ENCODE measurements at places on chromosomes 3 and 15. TPM values are rescaled to one million over a fixed set of nuclear protein-coding genes. Genes with fewer than 3 reads are reported as not detected.

- DNase-seq: no peak
Observed at GRCh38 chr3:119741657-119742590, 39.1 kb downstream of the CFAP91 start.

- peak; percentile 10 for DNase-seq
Observed at GRCh38 chr15:41423979-41424659, 7.2 kb downstream of the RTF1 start.

DNA sequence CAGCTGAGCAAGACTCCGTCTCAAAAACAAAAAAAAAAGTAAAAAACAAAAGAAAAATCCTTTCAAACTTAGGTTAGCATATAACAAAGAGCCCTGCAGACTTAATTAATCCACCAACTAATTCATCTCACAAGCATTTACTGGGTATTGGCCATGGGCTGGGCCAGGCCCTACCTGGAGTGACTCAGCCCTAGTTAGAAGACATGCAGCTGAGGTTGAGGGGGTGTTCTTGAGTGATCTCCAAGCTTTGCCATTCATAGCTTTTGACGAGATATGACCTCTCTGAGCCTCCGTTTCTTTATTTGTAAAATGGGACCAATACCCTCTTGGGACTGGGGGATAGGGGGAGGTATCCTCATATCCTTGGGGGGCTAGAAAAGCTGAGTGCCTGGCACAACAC is 7.8 kb downstream of the FBXL22 start:
- no peak for DNase-seq

DNA sequence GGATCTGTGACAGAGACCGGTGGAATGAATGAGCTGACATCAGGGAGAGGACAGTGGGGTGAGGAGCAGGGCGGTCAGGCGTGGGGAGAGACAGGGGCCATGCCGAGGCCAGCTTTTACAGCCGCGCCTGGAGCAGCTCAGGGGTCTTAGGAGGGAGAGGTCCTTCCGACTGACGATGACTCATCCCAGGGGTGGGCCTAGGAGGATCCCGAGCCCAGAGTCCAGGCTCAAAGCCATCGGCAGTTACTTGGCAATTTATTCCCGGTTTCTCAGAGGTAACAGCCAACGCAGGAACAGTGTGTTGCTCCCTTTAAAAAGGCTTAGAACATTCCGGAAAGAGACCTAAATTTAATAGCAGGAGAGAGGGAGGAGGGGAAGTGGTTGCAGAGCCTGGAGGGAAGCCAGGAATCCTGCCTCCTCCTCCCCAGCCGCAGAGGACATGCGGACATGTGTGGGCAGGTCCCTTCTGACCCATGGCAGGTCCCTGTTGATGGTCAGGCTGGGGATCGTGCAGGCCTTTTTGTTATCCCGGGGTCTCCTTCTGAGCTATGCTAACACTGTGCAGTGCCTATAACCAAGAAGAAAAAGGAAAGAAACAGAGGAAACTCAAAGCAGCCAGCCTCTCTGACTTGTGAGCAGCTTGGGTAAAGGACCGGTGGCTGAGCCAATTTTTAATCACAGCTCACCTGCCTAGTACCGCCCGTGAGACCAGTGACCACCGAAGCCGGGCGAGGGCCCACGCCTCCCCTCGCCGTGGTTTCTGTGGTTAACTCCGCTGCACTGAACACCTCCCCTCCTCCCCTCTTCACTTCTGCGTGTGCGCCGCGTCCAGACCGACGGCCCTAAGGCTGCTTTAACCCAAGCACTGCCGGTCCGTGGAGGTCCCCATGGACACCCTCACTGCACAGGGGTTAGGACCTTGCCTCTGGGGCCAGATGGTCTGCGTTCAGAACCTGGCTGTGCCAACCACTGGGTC is 392.4 kb upstream of the PROK2 start:
- DNase-seq: no peak

ECE2 gene
- not detected for total RNA-seq

DNA sequence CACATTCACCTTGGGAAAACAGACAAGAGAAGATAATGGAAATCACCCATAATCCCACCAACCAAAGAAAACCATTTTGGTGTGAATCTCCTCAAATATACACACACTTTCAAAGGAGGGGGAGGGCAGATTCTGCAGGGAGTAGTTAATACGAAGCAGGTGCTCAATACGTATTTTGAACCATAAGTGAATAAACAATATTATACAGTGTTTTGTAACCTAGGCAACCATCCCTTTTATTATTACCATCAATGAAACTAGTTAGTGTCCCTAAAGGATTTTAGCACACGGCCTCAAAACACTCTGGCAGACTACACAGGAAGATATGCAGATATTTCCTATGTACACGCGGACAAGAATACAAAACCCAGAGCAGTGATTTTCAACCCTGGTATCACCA is 6.1 kb downstream of the OSBPL10 start:
- no peak for DNase-seq

- no peak for DNase-seq
Observed at GRCh38 chr3:42640771-42641370, 12.6 kb upstream of the ZBTB47 start.

NCKIPSD gene
- 42.6 TPM for total RNA-seq

GOLGA6L26 gene
- not detected for total RNA-seq

DNA sequence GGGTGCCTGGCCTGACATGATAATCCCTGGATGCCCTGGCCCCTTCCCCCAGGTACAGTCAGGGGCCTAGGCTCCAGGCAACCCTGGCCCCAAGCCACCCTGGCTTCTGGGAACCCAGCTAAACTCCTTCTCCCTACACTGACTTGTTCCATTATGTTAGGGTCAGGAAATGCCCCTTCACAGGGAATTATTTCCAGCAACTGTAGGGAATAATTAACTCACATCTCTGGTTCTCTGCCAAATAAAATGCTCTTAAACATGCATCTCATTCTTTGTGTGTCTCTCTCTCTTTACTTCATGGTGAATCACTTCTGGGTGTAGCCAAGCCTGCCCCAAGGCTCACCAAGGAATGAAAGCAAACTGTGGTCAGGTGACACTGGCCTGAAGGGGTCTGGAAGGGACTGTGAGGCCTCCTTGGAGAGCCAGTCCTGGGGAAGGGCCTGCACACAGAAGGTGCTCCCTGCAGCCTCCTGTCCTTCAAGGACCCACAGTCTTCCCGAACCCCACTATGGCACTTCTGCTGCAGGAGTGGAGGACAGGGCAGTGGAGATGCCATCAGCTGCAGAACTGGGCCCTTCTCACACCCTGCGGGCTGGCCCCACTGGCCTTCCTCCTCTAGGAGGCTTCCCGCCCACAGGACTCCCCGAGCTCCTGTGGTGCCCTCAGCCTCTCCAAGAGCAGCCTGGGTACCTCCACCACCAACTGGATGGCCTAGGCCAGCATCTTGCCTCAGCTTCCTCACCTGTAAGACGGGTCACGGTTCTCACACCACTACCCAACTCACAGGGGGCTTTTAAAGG is 17.6 kb downstream of the TKT start:
- DNase-seq: no peak

GRCh38 chr15:71182522-71182921 is 67.3 kb downstream of the THSD4 start:
- no peak for DNase-seq

DNA sequence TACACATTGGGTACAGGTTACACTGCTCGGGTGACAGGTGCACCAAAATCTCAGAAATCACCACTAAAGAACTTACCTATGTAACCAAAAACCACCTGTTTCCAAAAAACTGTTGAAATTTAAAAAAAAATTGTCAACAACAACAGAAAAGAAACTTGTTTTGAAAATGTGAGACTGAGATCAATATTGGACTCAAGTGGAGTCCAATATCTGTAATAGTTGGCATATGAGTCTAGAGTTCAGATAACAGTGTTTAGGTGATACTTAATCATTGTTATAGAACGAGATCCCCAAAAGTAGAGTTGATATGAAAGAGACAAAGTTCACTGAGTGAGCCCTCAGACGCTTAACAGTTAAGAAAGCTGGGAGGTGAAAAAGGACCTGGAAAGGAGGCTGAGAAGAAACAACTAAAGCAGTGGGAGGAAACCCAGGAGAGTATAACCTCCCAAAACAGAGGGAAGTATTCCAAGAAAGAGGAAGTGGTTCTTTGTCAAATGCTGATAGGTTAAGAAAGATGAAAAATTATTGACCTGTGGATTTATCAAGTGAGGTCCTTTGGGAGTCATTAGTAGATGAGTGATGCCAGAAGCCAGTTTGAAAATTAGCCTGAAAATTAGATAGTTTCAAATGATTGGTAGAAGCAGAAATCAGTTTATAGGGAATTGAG is 388.6 kb upstream of the DPH6 start:
- no peak for DNase-seq

LARP6 gene
- not detected for total RNA-seq

CAMK1 gene
- total RNA-seq: 18.8 TPM

- DNase-seq: no peak
Observed at GRCh38 chr3:43549626-43550290, 72.1 kb downstream of the ANO10 start.

DNA sequence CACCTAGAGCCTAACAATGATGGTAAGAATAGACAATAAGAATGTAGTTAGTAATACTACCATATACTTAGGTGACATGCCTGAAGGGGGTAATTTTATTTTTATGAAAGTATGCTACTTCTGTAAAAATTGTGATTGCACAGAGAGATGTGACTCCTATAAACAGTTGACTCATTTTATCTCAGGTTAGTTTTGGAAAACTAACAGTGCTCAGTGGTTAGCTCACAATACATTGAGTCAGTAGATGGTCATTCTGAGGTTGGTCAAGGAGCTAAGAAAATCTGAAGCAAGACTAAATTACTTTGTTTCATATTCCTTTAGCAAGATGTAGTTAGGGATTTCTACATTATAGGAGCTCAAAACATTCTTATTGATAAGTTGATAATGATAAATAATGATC is 271.0 kb downstream of the EDEM1 start:
- DNase-seq: no peak

- no peak for DNase-seq
Observed at GRCh38 chr3:40951636-40952035, 247.7 kb upstream of the CTNNB1 start.

GRCh38 chr3:135260025-135260424 is 465.0 kb downstream of the EPHB1 start:
- DNase-seq: no peak

DNA sequence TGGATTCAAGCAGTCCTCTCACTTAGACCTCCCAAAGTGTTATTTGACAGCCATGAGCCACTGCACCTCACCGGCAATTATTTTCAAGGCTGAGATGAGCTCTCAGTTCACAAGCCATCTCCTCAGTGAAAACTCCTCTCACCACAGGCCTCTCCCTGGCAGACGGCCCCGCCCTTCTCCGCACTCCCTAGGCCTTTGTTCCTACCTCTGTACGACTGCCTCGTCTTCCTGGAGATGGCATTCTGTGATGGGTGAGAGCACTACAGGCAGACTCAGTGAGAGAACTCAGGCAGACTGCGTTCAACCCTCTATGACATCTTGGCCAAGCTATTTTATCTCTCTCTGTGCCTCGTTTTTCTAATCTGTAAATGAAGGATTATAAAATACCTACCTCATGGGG is 67.0 kb upstream of the TPM1 start:
- no peak for DNase-seq

PLAAT1 gene
- total RNA-seq: not detected

DNA sequence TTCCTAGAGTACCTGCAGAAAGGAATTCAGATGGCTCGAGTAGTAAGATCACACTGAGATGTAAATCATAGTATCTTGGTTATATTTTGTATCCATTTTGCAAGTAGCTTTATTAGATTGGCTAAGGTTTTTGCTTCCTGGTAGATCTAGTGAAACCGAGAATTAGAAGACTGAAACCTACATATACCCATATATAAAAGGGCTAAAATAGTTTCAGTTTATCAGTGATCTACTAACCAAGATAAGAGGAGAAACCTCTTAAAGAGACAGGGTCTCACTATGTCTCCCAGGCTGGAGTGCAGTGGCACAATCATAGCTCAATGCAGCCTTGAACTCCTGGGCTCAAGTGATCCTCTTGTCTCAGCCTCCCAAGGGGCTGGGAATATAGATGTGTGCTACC is 135.3 kb downstream of the PCCB start:
- DNase-seq: no peak

GRCh38 chr3:153150991-153151390 is 11.0 kb upstream of the RAP2B start:
- DNase-seq: no peak

DNA sequence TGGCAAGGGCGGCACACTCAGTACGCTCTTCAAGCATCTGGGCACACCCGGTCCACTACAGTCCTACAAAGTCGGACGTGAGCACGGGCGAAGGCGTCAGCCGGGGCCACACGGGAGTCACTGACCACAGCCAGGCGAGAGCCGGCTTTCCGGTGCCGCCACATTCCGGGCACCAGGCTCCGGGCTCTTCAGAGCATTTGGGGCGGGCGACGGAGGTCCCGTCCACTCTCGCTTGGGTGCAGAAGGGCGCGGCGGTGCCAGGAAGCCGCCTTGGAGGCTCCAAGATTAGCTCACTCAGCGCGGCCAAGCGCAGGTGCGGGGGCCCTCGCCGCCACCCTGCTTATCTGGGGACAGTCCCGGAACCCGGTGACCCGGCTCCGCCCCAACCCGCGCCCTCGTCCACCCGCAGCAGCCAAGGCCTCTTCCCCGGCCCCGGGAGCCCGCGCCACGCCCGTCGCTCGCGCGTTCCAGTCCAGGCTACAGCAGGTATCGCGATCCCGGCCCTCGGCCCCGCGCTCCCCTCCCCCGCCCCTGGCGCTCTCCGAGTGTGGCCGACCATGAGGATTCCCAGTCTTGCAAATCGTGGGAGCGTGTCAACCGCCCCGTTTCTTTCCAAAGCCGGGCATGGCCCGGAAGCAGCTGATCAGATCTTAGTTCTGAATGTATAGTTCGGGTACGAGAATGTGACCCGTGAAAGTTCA is at the start of gene ADPRH:
ADPRH (plus strand) TSS at position 127 of the 701 bp plus-strand sequence. CDS start 2,678 bp downstream, outside the sequence.
- DNase-seq: peak; percentile 41

SI gene
- not detected for total RNA-seq

GRCh38 chr3:124261306-124261705 is 269.4 kb upstream of the ROPN1 start:
- no peak for DNase-seq

- no peak for DNase-seq
Observed at GRCh38 chr15:38374029-38374428, 79.9 kb upstream of the FAM98B start.

DNA sequence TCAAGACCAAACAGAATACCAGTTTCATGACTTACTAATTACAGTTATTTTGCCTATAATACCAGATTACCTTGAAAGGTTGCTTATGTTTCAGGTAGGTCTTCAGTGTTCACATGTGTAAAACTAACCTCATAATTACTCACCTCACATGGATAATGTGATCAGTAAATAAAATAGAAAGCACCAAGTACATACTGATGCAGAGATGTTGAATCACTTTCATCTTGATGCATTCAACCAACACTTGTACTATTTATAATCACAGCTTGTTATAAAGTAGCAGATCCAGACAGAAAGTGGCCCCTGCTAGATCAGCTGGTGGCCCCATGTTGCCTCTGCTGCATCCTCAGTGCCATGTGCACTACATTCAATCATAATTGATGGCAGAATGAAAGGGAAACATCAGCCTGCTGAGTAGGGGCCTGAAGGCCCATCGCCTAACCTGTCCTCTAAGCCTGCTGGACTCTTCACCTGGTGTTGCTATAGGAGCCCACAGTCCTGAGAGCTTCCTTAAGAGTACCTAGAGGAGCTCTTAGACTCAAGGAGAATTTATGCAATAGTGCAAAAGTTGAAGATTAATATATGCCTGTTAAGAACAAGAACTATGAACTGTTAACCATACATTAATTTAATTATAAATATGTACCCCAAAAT is 154.3 kb downstream of the PLCL2 start:
- DNase-seq: no peak

IL17RB gene
- 3.7 TPM for total RNA-seq

GRCh38 chr3:30810625-30811024 is 83.8 kb downstream of the GADL1 start:
- DNase-seq: no peak

Measured in activated CD4-positive, alpha-beta T cell treated with anti-CD3 and anti-CD28 coated beads, Interleukin-2, amount 10 ng/mL, durations not matched to agents 7 days and 5 days (primary cell).